Dorsolateral prefrontal cortex (tissue), 122 donors: ENCODE measurements at places on chromosomes 2 and 18.

DNA sequence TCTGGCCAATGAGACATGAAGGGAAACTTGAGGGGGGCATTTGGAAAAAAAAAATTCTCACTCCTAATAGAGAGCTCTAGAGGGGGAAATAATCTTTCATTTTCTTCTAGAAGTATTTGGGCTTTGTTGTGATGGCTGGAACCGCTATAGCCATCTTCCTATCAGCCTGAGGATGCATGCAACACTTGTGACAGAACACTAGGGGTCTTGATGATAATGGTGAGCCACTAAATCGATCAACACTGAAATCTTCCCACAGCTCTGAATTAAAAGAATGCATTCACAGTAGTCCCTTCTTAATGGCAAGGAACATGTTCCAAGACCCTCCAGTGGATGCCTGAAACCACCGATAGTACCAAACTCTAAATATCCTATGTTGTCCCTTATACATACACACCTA is 325.3 kb downstream of the LNPK start:
- DNase-seq, result no peak

DNA sequence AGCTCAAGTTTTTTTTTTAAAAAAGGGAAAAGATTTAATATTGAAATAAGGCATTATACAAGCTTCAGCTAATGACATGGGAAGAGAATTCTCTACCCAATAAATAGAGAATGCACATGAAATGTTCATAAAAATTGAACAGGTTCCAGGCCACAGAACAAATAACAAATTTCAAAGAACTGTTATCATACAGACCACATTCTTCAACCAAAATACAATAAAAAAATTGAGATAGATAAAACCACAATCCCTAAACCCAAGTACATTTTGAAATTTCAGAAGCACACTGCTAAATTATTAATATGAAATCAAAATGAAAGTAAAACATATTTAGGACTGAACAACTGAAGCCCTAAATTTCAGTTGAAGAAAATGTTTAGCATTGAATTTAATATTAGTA is 89.6 kb downstream of the BCL2 start:
- no peak for DNase-seq

DNA sequence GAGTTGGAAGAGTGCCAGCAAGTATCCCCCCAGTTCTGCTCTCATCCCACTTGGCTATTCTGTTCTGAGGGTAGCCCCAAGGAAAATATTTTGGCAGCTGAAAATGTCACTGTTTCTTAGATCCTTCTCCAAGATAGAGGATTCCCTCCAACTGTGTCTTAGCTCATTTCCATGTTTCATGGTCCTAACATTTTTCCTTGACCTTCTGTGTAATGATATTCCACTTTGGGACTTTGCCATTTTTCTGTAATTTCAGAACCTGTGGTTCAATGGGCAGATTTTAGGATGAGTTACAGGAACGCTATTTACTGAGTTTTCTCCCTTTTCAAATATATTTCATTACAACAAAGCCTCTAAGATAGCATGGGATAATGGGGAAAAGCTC is 34.7 kb downstream of the NHEJ1 start:
- no peak for DNase-seq

DNA sequence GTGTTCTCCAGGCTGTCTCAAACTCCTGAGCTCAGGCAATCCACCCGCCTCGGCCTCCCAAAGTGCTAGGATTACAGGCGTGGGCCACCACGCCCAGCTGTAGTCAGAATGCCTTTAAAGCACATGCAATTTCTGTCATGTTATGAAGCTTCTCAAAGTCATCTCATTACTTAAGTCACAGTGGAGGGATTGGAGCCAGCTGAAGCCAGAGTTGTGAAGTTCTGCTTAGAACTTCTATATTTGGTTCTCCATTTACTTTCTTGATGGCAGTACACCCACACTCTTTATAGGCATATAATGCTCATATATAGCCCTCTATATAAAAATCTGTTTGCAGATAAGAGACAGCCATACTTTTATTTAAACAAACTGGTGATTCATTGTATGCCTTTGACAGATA is 68.8 kb upstream of the CWC22 start:
- DNase-seq, result no peak
